Cerebellar nuclear complex (tissue), 1 donor: ENCODE measurements at places on chromosomes 16 and 17.

GRCh38 chr16:10332241-10332640 lies 53.6 kb upstream of the ATF7IP2 start:
- no peak for DNase-seq

DNA sequence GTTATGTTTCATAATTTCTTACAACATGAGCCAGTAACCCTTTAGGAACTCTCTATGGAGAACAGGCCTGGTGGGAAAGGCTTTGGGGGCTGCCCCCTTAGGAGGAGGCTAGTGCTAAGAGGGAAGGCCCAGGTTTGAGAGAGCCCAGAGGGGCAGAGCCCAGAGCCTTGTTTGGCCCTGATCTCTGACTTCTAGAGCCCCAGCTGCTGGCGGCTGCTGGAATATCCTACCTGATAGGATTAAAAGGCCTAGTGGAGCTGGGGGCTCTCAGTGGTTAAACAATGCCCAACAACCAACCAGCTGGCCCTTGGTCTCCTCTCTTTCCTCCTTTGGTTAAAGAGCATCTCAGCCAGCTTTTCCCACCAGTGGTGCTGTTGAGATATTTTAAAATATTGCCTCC lies 54.1 kb downstream of the IGF2BP1 start:
- no peak for DNase-seq

DNA sequence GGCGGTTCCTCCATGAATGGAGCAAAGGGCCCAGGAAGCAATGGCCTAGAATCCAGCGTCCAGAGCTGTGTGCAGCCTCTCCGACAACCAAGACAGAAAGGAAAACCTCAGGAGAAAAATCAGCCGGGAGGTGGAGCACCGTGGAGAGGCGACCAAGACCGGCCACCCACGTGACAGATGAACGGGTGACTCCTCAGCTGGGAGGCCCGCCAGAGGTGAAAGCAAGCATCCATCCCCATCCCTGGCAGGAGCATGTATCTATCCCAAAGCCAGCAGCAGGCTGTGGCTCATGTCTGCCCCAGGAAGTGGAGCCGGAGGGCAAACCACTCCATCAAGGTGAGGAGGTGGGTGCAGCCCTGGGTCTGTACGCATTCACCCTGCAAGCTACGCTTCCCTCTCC lies 52.1 kb downstream of the FOXL1 start:
- no peak for DNase-seq

GRCh38 chr17:81039854-81040758 lies 5.2 kb downstream of the BAIAP2 start:
- no peak for DNase-seq

DNA sequence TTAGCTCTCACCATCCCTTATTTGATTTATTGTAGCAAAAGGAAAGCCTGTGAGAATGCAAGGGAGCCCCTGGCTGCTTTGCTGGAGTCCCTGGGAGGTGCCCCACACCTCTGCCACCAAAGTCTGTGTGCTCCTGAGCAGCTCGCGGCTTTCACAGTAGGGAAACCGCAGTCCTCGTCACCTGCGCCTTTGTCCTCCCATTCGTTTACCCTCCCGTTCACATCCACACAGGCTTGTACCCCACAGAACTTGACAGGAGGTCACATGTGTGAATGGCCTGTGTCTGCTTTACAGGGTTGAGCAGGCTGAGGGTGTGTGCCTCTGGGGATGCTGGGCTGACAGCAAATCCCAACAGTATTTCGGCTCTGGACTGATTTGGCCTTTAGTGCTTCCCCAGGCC lies 152.5 kb downstream of the LGALS9B start:
- DNase-seq: no peak

GRCh38 chr17:7515911-7516610 lies 31.9 kb downstream of the POLR2A start:
- no peak for DNase-seq

DNA sequence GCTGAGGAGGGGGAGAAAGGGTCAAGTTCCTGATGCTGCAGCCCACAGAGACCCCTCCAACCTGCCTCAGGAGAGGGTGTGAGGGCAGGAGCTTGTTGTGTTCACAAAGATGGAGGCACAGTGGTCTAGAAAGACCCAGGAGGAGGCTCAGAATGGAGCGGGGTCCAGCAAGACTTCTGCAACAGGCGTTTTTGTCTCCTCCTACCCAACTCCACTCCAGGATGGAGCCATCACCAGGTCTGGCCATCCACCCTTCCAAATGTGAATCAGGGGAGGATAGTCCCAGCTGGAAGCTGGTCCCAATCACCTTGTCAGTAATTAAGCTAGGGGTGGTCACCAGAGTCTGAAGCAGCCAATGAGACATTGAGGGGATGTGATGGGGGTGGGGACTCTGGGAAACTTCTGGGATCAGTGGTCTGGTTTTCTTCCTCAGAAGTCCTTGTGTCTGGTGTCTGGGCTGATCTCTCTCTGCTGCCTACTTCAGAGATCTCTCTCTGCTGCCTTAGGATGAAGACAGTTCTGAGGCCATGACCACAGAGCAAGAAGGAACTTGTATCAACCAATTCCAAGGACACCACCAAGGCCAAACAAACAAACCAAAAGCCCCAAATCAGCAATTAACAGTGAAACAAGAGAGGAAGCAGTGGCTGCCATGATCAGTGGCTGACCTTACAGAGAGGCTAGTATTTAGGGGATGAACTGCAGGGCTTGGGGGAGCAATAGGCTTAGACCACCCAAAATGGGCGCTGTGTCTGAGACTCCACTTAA lies 14.5 kb downstream of the CD300LB start:
- no peak for DNase-seq
